Lower leg skin (tissue), 4 donors: ENCODE measurements at places on chromosomes 4 and X. TPM values are rescaled to one million over a fixed set of nuclear protein-coding genes. Genes with fewer than 3 reads are reported as not detected.

GRCh38 chr4:48064349-48064748 is 47.8 kb downstream of the NIPAL1 start:
- no peak for DNase-seq

DNA sequence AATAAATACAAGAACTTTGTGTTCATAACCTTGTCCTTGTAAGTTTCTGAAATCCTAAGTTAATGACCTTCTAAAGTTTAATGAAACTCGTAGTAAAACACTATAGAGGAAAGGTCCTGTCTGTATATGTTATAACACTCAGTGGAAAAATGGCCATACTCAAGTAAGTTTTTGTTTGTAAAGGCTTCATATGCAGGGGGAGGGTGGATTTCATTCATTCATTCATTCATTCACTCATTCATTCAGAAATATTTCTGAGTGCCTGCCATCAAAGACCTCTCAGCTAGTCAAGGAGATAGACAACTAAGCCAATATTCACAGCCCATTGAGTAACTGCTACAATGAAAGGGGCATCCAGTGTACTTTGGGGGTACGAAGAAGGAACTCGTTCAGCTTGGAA is 6.9 kb upstream of the TMEM156 start:
- no peak for DNase-seq

DNA sequence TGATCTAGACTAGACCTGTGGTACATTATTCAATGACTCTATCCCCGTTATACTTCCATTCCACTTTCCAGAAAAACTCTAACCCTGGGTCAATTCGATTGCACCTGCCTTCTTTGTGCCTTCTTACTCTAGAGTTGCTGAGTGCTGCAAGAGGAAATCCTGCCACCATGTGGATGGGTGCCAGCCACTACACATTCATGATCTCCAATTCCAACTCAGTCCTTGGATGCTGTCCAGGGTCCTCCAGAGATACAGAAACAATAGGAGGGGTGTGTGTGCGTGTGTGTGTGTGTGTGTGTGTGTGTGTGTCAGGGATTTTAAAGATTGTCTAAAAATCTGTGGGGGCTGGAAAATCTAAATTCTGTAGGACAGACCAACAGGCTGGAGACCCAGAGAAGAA is 42.9 kb upstream of the INTS6L start:
- DNase-seq, result peak; percentile 21

DNA sequence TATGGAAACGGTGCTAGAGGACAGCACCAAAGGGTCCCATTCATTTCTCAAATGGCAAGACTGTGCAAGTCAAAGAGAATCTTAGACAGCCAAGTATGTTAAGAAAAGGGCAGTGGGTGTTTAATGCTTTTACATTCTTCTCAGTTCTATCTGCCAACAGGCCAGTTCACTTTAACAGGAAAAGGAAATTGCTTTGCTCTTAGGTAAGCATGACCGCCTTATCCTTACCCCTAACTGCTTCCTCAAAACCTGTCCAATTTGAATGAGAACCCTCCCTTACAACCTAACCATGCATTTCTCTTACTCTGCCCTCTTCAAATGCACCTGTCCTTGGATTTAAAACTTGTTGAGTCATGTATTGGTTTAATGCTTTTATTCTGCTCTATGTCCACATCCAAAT is 44.5 kb upstream of the BLTP1 start:
- DNase-seq, result no peak

SPP1 gene
- total RNA-seq, result 12.0 TPM

DNA sequence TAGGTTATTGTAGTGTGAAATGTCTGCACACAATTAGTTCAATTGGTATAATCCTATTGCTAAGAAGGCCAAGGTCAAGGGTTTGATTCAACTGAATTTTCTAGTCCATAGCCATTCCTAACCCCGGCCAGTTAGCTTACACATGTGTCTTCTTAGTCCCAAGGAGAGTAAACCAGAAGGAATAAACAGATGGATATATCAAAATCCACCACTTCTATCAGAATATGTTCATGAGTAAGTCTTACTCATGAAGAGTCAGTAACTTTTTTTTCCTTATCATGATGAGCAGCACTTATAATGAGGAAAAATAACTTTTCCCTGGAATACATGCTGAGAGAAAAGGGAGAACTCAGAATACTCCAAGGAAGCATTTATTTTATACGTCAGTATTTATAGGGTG is 9.5 kb downstream of the HHIP start:
- DNase-seq, result no peak
